NCI-H187 treated with DMSO at 0.1 percent for 48 hours (cell line): ENCODE measurements at places on chromosomes 7 and 10.

DNA sequence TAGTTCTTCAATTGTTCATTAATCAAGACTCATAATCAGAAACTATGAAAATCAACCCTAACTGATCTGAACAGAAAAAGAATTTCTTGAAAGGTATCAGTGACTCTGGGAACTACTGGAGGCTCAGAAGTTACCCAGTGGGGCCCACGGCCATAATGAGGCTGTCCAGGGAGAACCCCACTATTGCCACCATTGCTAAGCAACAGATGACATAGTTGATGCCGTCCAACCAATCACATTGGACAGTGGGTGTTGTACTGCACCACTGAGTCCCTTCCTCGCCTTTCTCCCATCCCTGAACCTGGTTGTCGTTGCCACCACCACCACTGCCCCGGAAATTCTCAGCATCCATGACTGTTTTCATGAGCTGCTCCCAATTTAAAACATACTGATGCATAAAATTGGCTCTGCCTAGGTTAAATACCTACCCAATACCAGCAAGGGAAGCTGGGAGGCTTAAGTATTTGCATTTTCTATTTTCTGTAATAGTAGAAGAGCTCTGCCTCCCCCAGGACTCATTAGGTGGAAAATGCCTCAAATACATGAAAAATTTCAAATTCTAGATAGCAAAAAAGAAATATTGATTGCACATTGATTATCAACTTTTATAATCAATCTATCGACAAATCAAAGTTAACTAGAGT is 26.7 kb upstream of the USP6NL start:
- DNase-seq = no peak

DNA sequence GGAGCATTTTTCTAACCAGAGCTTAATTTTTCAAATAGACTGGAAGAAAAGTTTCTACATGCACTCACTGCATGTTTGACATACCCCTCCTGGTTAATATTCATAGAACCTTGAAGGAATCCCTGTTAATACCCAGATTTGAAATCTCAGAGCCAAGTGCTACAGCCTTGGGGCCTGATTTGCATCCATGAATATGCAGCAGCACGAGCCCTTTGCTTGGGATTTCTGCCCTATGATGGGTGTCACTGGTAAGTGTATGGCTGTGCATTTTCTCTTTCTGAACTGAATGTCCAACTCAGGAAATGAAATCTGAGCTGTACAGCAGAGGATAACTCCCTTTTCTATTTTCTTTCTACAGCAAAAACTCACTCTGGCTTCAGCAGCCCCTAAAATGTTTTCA is 1157.5 kb downstream of the XPNPEP1 start:
- DNase-seq = no peak

- DNase-seq = no peak
These were observed 99.8 kb upstream of the SEMA3A start for GRCh38 chr7:84294391-84294790.

DNA sequence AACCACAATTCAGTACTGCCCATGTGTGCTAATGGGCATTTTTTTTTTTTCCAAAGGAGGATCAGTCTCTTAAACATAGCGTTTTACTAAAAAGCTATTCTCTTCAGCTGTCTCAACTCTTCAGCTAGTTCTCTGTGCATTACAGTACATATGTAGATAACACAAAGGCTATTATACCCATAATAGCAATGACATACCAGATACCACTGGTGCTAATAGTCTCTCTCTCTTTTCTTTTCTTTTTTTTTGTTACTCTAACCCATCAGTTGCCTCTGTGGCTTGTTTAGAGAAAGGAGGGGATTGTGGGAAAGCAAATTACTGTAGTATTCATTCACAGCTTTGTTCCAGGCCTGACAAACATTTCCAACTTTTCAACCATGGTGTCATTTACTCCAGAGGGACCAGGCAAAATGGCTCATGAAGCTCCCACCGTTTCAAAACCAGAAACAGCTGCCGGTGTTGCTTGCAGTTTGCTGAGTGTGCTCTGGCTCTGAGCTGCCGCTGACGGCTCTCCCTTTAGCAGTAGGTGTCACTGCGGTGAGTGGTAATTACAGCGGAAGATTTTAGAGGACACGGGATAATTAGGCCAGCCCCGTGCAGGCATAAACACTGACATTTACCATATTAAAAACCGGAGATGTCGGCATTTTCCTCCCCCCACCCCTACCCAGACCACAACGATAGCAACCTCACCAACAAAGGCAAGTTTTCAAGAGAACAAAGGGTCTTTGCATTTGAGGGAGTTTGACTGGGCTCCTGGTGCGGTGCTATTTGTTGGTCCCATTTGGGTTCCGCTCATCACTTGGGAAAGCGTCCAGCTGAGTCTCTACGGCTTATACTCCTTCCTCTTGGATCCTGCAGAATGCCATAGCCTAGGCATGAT is 1005.5 kb downstream of the KCNMA1 start:
- no peak for DNase-seq

DNA sequence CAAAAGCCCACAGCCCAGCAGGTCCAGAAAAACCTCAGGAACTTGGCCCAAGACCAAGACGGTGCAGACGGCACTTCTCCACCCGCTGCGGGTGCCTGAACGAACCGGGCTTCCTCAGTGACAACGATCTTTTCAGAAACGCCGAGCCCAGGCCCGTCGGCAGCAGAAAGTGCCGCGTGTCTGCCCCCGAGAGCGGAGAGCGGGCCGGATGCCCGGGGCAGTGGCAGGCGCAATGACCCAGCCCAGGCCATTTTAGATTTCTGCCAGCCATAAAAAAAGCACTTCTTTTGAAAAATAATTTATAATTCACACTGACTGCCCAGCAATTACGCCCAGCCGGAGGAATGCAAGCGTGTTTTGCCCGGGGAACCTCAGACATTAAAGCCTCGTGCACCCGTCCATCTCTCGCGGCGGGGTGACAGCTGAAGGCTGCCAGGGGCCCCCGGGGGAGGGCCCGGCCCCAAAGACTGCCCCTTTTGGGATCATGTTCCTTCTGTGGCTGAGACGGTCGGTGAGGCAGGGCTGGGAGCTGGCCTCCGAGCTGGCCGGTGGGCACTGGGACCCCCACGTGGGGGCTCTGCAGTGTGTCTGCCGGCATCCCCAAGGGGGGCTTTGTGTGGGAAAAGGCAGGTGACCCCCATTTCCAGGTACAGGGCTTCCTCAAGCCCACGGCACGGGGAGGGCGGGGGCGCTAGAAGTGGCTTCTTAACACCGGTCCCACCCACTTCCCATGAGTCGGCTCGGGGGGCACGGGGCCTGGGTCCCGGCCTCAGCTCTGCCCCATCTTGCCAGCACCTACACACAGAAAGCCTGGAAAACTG is 71.3 kb upstream of the PDGFA start:
- no peak for DNase-seq

- no peak for DNase-seq
These were observed 177.9 kb upstream of the BET1 start for GRCh38 chr7:94182066-94182465.

DNA sequence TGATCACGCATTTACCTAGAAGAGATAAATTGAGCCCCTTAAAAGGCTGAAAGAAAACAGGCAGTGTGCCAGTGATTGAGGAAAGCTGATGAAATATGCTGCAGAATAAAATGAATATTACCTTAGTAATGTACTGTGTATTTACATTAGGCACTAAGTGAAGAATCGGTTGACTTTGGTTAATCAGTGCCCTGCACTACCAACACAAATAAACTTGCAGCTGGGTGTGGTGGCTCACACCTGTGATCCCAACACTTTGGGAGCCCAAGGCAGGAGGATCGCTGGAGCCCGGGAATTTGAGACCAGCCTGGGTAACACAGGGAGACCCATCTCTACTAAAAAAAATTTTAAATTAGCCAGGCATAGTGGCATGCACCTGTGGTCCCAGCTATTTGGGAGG is 148.3 kb upstream of the TCF7L2 start:
- no peak for DNase-seq

DNA sequence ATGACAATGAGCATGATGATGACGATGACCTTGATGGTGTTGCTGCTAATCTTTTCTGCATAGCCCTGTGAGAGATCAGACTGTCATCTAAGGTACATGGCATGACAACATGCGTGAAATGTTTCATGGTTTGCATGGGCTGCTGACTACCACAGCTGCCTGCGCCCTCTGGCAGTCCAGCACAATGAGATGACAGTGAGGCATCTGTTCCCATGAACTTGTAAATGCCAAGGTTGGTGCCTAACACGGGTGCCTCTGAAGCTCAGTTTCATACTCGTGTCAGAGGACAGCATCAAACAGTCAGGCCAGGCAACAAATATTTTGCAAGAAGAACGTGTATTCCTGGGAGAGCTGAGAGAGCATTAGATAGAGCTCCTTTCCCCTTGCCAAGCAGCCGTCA is 122.0 kb upstream of the PRKCQ start:
- no peak for DNase-seq

DNA sequence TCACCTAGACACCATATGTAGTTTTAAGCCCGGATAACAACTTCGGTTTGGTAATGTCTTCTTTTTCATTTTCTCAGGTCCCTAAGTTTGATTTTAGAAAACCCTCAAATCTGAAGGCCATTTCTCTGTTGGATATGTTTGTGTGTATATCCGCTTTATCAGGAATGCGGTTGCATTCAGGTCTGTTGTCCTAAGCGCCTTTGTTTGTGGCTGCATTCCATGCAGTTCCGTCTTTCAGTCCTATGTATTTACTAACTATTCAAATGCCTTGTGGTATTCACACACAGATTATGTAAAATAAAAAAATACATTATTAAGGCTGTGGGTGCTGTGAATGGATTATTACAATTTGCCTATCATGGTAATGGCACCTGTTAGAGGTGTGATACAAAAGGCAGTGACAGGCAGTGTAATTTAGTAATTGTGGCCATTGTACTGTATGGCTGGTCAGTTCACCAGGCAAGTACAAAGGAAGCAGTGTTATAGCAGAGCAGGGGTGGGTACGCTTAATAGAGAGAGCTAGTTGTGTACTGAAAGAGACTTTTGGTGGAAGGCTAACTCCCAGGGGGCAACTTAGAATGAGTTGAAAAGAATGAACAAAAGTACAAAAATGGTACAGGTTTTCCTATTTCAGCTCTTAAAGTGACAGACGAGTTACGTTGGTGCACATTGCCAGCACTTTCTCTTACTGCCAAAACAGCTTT is 136.4 kb downstream of the VTI1A start:
- no peak for DNase-seq

DNA sequence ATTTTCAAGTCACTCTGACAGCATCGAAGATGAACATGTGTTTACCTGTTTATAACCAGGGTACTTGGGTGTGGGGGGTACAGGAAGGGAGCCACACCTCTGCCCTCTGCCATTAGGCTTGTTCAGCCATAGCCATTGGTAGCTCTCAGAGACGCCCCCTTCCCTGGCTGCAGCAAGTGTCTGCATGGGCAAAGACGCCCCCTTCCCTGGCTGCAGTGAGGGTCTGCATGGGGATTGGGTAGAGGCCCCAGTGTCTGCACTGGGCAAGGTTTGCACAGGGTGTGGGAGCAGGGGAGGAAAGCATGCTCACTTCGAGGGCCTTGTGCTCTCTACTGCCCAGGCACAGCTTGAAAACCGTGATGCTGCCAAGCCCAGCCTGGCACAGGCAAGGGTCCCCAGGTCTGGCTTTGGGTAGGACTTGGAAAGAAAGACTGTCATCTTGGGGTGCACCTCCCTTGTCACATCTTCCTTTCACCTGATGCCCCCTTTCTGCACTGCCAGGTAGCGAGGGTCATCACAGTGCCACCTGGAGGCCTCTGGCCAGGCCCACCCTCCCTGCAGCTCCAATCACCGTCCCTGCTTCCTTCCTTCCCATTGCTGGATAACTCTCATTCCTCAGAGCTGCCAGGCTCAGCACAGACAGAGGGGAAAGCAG is 3.7 kb downstream of the TMEM225B start:
- DNase-seq = no peak

DNA sequence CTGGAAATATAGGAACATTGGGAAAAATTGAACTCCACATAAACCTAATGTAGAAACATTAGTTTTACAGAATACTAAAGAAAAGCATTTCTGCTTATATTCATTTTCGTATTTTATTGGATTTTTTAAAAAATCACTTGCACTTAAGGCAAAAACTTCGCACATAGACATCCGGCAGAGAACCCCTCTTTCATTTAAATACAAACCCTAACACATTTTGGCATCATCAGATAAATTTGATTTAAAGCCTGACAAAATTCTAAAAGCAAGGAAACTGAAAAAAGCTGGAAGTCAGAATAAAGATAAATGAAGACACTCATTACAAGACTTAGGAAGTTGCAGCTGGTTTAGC is 396 bp upstream of the EXOC4 start:
- DNase-seq = no peak

DNA sequence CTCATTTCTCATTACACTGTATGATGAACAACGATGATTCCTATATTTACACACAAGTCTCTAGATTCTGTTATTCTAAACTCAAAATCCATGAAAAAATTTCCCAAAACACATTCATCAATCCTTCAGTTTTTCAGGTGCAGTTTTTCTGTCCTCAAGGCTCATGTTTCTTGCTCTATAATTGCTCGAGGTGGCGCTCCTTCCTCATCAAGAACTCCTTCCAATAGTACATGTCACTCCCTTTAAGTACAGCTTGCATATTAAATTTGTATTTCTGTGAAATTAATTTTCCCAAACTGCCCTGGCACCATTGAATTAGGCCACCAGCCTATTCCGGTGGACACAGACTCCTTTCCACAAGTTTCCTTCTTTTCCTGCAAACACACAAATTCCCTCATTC is 188.7 kb upstream of the MINDY3 start:
- DNase-seq = no peak

GRCh38 chr10:69758310-69758728 is 43.4 kb upstream of the COL13A1 start:
- DNase-seq = no peak

GRCh38 chr7:115106316-115106715 is 184.4 kb downstream of the MDFIC start:
- no peak for DNase-seq

DNA sequence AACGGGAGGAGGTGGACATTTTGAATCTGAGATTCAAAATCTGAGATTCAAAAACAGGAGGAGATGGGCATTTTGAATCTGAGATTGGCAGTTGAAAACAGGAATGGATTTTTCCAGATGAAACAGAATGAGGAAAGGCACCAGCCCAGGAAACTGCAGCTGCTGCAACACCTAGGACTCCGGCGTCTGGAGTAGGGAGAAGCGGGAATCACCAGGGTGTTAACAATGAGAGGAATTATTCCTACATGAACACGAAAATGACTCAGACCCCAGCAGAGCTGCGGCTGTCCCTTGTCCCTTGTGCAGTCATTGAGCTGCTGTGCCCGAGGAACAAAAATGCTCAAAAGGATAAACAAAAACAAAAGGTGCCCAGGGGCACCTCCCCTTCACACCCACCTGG is 59.9 kb upstream of the KAT6B start:
- DNase-seq = no peak

GRCh38 chr10:6503171-6503570 is 76.9 kb downstream of the PRKCQ start:
- DNase-seq = no peak

DNA sequence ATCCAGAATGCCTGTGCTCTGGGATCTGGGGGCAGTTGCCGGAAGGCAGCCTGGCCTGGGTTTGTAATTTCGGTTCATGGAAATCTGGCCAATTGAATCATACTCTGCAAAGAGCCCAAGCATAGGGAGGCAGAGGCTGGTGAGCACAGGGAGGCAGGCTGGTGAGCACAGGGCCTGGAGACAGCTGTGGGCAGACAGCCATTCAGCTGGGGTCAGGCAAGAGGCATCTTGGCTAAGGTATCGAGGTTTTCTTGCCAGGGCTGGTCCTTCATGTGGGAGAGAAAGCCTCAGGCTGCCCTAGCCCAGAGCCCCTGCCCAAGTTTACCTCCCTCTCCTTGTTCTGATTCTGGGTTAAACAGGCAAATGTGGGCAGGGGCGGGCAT is 63.7 kb upstream of the BAIAP2L1 start:
- no peak for DNase-seq
